ENCODE measurements at places on chromosomes 4 and X.

DNA sequence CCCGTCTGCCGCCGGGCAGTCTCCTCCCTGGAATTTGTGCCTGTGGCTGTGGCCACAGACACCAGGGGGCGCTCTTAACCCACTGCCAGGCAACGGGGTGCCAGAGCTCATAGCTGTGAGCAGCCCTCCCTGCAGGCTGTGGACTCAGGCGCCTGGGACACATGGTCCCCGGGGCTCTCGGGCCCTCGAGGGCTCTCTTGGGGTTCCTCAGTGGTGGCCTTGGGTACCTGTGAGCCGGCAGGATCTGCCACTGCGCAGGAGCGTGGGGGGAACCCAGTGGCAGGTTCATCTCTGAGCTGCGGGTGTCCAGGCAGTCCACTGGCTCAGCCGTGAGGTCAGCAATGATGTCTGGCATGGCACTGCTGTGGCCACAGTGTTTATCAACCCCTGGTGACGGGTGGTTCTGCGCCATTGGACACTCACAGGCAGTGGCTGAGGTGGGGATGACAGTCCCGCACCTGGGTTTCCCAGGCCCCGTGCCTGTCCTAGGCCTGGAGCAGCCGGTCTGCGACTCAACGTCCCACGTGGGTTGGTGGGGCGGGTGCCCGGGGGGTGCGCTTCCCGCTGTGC is 37.2 kb downstream of the PCGF3 start:
- no peaks in the 10 kb centered on the region for H3K4me1 ChIP-seq
- no peaks in the 10 kb centered on the region for H3K36me3 ChIP-seq
- no peaks in the 10 kb centered on the region for H3K27me3 ChIP-seq
- no peak overlapping the region for H3K27ac ChIP-seq

DNA sequence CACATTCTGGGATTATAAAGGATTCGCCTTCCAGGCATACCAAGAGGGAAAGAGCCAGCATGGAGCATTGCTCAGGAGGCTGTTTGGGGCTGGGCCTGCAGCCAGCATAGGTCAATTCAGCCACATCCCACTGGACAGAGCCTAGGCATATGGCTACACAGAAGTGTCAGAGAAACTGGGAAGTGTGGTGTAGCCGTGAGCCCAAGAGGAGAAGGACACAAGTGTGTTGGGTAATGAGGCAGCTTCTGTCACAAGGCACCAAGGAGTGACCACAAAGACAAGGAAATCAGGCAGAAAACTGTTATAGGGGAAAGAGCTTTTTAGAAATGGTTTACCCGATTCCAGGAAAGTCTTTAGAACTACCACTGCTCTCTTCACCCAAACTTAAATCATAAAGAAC is 178.6 kb upstream of the TBL1X start:
- H3K27ac ChIP-seq = no peak overlapping the region
- H3K4me1 ChIP-seq = no peaks in the 10 kb centered on the region
- no peaks in the 10 kb centered on the region for H3K27me3 ChIP-seq

DNA sequence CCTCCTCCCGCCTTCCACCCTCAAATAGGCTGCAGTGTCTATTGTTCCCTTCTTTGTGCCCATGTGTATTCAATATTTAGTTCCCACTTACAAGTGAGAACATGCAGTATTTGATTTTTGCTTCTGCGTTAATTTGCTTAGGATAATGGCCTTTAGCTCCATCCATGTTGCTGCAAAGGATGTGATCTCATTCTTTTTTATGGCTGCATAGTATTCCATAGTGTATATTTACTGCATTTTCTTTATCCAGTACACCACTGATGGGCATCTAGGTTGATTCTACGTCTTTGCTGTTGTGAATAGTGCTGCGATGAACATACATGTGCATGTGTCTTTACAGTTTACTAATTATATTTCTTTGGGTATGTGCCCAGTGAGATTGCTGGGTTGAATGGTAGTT is 51.6 kb upstream of the TMPRSS11B start:
- H3K27me3 ChIP-seq = no peaks in the 10 kb centered on the region
- no peaks in the 10 kb centered on the region for H3K4me1 ChIP-seq
- DNase-seq = no peak

DNA sequence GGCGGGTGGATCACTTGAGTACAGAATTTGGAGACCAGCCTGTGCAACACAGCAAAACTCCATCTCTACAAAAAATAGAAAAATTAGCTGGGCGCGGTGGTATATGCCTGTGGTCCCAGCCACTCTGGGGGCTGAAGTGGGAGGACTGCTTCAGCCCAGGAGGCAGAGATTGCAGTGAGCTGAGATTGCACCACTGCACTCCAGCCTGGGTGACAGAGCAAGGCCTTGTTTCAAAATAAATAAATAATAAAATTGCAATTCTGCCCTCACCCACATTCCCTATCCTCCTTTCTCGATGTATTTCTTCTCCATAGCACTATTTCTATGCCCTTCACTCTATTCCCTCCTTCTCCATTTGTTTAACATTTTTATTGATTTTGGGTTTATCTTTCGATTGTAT is 8.7 kb upstream of the SLAIN2 start:
- no peaks in the 10 kb centered on the region for H3K27me3 ChIP-seq
- no peak for DNase-seq
- H3K36me3 ChIP-seq = no peaks in the 10 kb centered on the region
- H3K27ac ChIP-seq = no peak overlapping the region
- H3K4me3 ChIP-seq = no peak overlapping the region

- DNase-seq = no peak
- no peaks in the 10 kb centered on the region for H3K27me3 ChIP-seq
- H3K4me3 ChIP-seq = no peak overlapping the region
- no peak overlapping the region for H3K27ac ChIP-seq
- H3K4me1 ChIP-seq = no peaks in the 10 kb centered on the region
- H3K36me3 ChIP-seq = no peaks in the 10 kb centered on the region
These were observed 34.0 kb upstream of the PACRGL start for GRCh38 chr4:20666012-20666860.

DNA sequence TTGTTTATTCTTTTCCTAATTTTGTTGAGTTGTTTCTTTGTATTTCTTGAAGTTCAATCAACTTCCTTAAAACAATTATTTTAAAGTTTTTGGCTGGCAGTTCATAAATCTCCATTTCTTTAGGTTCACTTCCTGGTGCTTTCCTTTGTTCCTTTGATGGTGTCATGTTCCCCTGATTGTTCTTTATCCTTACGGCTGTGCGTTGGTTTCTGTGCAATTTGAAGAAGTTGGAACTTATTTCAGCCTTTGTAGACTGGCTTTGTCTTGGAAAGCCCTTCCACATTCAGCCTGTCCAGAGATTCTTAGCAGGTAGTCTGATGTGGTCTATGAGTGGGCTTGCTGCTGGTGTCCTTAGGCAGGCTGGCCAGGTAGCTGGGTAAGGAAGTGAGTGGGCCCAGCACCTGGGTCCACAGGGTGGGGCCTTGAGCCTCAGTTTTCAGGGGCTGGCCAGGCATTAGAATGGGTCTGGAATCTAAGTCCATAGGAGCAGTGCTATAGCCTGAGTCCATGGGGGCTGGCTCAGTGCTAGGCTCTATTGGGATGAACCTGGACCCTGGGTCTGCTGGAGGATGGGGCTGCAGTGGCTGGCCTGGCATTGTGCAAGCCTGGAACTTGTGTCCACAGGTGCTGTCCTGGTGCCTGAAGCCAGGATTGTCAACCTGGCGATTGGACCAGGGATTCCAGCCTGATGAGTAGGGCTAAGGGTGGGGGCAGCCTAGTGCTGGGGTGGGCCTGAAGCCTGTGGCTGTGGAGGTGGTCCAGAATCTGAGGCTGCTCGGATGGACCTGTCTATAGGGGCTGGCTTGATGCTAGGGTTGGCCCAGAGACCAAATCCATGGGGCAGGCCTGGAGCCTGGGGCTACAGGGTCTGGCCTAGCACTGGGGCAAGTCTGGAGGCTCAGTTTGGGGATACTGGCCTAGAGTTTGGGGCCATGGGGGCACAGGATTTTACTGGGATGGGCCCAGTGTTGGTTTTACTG is 152.4 kb downstream of the STAG2 start:
- peak; percentile 14 for DNase-seq
- no peaks in the 10 kb centered on the region for H3K36me3 ChIP-seq
- no peak overlapping the region for H3K27ac ChIP-seq

- peak overlapping the region; percentile 82 for H3K4me3 ChIP-seq
- H3K27me3 ChIP-seq = no peaks in the 10 kb centered on the region
These were observed 2.1 kb upstream of the ADH5 start for GRCh38 chr4:99090481-99091215.

DNA sequence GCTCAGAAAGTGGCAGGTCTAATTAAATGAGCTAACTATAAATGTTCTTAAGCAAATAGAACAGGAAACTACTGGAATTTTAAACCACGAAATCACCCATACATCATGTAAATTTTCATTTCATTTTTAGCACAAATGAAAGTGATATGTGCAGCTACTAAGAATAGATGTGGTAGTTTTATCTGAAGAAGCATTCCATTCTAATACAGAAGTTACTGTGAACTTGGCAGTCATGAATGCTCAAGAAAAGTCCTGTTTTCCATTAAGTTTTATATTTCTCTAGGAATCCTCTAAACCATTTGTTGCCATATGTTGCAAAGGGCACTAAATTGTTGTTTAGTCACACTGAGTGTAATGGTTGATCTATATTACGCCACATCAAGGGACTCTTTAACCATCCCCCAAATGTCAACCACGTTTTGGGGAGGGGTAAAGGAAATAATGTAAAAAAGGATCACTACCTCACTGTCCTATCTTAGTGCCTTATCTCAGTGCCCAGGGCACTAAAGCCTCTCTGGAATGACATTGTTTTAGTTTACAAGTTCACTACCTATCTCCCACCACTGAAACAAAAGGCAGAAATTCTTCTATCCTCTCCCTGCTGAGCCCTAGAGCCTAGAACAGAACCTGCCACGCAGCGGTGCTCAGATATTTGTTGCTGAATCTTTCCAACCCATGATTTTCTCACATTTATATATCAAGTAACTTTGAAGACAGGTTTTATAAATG is 118.0 kb downstream of the SHISA3 start:
- no peak for DNase-seq
- peaks cover 27% of the 10 kb centered on the region for H3K4me1 ChIP-seq
- H3K27me3 ChIP-seq = no peaks in the 10 kb centered on the region
- no peak overlapping the region for H3K27ac ChIP-seq

DNA sequence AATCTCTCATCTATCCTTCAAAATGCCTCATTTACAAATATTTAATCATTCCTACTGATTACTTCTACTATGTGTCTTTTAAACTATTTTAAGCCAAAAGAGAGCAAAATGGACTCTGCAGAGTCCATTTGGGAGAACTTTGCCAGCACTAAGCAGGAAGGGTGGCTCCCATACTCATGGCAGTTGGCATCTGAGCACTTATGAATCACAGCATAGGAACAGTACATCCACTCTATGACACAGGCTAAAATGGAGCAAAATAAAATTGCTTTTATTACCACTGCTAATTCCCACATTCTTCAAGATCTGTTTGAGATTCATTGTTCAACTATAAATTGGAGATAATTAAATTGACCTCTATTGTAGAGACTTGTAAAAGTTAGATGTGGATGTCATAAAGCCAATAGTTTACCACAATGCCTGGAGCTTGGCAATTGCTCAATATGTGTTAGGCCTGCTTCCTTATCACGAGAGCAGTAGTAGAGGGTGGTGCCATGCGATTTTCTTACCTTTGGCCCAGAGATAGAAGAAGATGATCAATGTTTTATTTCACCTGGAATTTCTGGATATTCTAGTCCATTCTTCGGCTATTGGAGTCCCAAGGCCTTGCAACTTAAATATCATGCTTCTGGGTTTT is 19.1 kb downstream of the HPGD start:
- H3K4me3 ChIP-seq = no peak overlapping the region
- DNase-seq = no peak
- H3K4me1 ChIP-seq = peaks cover 7% of the 10 kb centered on the region
- H3K27me3 ChIP-seq = no peaks in the 10 kb centered on the region

DNA sequence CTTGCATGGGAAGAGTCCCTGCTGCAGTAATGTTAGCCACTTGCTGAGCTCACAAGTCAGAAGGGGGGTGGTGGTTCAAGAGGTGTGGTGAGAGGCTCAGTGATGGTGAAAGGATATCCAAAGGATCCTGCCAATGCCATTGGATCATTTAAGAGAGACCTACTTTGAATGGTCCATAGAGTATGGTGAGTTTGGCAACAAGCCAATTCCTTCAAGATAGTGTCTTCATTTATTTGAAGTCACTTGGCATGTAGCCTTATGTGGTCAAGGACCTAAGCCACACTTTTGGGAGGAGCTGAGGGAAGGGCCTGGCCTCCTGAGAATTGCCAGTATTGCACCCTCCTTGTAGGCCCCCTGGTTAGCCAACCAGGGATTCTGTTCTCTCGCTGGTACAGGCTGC is 87.9 kb downstream of the TSPAN7 start:
- no peak overlapping the region for H3K4me3 ChIP-seq
- no peak overlapping the region for H3K27ac ChIP-seq
- no peak for DNase-seq
- no peaks in the 10 kb centered on the region for H3K27me3 ChIP-seq
- H3K4me1 ChIP-seq = no peaks in the 10 kb centered on the region

- no peak for DNase-seq
- no peak overlapping the region for H3K27ac ChIP-seq
- no peaks in the 10 kb centered on the region for H3K36me3 ChIP-seq
These were observed 34.7 kb downstream of the APBB2 start for GRCh38 chr4:41179498-41180195.

DNA sequence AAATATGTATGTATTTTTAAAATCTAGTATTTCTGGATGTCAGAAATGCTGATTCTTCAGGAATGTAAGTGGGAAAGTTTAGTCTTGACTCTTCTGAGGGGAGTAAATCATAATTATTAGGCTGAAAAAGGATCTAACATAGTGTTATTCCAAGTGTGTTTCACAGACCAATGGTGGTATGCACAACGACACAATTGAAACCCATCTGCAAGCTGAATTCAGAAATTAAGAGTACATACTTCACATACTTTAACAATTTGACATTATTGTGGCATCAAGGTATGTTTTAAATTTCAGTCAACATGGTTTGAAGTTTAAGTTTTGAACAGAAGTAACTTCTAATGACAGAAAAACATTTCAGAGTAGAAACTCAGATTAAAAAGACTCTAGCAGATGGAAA is 236.7 kb downstream of the SLC7A11 start:
- no peaks in the 10 kb centered on the region for H3K36me3 ChIP-seq
- no peaks in the 10 kb centered on the region for H3K4me1 ChIP-seq
- DNase-seq = no peak
- H3K27me3 ChIP-seq = no peaks in the 10 kb centered on the region

DNA sequence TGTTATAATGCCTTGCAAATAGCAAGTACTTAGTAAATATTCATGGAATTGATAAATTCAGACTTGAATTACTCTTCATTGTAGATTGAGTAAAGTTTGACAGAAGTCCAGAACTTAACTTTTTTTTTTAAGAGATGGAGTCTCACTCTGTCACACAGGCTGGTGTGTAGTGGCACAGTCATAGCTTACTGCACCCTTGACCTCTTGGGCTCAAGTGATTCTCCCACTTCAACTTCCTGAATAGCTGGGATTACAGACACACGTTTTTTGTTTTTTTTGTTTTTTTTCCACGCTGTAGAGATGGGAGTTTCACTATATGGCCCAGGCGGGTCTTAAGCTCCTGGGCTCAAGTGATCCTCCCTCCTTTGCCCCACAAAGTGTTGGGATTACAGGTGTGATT is 32.1 kb downstream of the UBE2K start:
- H3K27me3 ChIP-seq = no peaks in the 10 kb centered on the region
- no peaks in the 10 kb centered on the region for H3K36me3 ChIP-seq
- H3K4me3 ChIP-seq = no peak overlapping the region

Measured in neural progenitor cell (in vitro differentiated cells).